ENCODE measurements at places on chromosomes 6 and 20.

DNA sequence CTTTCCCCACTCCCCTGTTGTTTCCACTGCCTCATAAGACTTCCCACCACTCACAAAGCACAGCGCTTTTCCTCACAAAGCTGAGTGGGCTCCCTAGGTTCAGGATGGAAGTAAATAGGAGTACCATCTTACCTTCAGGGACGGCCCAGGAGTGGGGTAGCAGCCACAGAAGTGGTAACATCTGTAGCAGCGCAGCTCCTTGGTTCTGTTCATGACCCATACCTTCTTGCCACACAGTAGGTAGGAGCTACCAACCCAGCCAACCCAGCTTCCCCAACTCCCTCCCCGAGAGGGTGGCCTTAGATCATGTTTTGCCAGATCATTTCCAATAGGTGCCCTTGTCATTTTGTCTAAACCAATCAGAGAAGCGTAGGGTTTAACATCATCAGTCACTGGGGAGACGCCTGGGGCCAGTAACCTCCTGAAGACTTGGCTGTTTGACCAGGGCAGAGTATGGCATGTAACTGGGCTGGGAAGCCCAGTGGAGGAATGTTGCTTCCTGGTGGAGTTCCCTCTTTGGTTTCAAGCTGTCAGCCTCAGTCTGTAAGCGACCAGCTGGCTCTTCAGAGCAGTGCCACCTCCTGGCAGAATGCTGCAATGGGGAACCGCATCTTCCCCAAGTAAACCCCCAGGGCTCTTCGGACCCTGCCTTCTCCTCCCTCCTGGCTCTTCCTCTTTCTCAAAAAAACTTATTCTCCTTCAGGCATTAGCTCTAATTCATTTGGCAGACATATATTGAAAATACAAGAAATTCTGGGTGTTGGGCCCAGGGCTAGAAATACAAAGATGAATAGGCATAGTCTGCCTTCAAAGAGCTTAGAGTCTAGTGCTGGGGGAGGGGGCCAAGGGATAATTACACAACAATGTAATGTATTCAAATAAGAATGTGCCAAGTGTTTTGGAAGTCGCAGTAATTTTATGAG, at the start of gene HLA-DMA:
HLA-DMA (minus strand) TSS at position 281 of the 923 bp plus-strand sequence; CDS start at position 220, 61 bp downstream.
- peak; percentile 33 for DNase-seq

GRCh38 chr6:27136077-27136644, 111.3 kb upstream of the PRSS16 start:
- DNase-seq, result no peak

GRCh38 chr20:49340161-49340966, 62.5 kb upstream of the ZNFX1 start:
- DNase-seq, result no peak

DNA sequence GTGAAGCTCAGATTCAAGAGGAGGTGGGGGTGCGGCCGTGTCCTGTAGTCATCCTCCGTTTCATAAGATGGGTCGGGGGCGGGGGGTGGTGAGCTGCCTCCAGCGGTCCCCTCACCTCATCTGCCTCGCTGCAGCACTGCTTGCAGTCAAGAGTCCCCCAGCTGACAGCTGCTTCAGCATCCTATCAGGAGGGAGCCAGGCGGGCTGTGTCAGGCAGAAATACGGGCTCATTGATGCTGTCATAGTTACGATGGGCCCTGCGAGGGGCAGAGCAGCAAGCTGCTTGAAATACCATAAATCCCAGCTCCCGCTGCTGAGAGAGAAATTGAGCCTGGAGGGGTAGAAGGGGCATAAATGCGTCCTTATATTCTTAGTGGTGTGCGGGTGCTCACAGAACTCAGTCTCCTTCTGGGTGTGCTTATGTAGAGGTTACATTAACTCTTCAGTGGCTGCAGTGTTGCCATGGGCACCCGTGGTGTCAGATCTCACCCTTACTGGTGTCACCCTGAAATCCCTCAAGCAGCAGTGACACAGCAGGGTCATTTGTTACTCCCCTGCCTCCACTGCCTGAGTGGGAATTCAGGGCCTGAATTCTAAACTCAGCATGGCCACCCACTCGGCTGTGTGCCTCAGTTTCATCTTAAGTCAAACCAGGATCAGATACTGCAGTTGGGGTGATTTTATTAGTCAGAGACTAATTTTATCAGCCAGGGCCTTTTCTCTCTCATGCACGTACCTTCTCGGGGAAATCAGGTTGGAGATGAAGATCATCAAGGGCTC, 21.8 kb downstream of the CCDC167 start:
- DNase-seq, result no peak

GRCh38 chr6:44849806-44850205, 462.3 kb downstream of the CDC5L start:
- DNase-seq, result no peak

Measured in NK-92 treated with Interleukin-12 subunit alpha and Interleukin-12 subunit beta, amount 100 ng/mL, for 24 hours (cell line).